NB4 (cell line): ENCODE measurements at places on chromosomes 6 and 20.

DNA sequence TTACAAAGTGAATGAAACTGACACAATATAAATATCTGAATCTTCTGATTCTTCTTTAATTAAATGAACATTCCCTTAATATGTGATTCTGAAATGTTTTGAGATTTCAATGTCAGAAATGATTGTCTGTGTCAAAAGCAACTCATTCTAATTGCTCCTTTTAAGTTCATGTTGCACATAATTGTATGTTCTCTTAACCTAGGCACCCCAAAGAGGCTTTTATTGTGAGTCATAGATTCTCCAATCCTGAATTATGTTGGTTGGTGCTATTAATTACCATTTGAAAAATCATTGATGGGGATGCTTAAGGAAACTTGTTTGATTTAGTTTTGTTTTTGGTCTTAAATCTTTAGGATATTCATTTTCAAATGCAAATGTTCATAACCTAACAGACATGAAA is 829.7 kb upstream of the CITED2 start:
- DNase-seq: no peak

- DNase-seq: no peak
These were observed 4.1 kb upstream of the IFT52 start for GRCh38 chr20:43586641-43587040.

- no peak for DNase-seq
These were observed 108.6 kb upstream of the SLC2A12 start for GRCh38 chr6:134161041-134161440.

DNA sequence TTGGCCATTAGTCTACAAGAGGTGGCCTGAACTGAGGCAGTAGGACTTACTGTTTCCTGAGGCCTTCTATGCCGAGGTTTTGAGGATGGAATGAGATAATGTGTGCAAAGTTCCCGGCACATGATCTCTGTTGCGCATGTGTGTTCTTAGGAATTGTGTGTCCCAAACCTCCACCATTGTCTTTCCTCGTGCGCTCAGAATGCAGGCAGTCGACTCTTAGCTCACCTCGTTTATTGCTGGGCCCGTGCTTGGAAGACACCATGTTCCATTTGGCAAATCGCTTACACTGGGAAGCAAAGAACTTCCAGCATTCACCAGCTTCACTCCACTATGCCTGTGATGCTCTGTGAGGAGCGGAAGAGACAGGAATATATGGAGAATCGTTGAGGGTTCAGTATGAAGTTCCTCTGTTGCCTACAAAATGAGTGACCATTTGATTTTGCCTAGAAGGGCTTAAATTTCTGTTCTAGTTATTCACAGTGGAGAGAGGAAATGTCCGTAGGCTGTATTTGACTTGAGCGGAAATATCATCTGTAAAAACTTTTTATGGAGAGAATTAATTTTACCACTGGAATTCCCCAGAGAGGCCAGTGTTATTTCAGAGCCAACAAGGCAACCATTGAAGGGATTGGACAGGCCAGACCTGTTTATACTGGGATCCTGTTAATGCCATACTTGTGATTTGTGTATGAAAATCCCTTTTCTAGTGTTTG is 75.7 kb upstream of the CLDN20 start:
- no peak for DNase-seq

DNA sequence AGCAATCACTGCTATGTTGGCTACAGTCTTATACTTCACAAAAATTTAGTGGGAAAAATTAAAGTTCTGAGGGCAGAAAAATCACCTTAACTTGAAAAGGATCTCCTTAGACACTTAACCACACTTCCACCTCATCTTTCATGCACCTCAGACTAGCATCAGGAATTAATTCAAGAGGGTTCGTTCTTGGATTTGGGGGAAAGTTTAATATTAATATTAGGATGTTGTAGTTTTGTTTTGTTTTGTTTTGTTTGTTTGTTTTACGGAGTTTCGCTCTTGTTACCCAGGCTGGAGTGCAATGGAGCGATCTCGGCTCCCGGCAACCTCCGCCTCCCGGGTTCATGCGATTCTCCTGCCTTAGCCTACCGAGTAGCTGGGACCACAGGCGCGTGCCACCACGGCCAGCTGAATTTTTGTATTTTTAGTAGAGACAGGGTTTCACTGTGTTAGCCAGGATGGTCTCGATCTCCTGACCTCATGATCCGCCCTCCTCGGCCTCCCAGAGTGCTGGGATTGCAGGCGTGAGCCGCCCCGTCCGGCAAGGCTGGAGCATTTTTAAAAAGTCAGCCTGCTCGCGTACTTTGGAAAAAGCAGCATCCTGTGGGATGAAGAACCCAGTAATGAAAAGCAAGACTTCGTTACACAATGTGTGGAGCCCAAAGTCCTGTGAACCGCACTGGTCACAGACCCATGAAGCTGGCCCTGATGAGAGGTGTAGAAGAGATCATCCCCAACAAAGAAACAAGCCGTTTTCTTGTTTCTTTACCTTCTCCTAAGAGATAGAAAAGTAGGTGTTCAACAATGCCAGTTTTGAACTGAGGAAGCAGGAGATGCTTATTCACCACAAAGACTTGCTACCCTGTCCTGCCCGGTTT is 194.9 kb downstream of the GPX5 start:
- DNase-seq: no peak

GRCh38 chr20:50523552-50524167 is 13.5 kb downstream of the PTPN1 start:
- peak; percentile 33 for DNase-seq

DNA sequence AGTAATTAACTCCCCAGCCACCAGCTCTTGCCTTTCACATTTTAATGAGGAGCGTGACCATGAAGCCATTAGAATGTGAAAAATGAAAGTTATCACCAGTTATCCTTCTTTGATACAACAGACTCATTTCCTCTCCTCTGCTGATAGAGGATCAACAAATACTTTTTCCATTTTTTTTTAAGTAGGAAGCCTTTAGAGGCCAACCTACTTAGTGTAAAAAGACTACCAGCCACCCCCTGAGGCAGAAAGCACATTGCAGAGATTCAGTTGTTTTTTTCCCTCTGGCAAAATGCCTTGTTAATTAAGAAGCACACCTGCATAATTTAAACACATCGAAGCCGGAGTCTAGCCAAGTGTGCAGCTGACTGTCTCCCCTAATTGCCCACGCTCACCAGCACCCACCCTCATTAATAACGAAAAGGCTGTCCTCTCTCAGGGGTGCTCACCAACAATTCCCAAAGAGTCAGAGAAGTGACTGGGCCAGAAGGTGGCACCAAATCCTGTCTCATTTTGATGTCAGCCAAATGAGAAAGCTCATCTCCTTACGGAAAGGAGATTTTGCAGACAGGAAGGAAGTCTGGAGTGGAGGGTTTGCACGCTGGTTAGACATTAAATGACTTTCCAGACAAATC is 60.9 kb upstream of the MC3R start:
- peak; percentile 22 for DNase-seq

- peak; percentile 16 for DNase-seq
These were observed 14.1 kb downstream of the CDYL start for GRCh38 chr6:4790158-4790899.

DNA sequence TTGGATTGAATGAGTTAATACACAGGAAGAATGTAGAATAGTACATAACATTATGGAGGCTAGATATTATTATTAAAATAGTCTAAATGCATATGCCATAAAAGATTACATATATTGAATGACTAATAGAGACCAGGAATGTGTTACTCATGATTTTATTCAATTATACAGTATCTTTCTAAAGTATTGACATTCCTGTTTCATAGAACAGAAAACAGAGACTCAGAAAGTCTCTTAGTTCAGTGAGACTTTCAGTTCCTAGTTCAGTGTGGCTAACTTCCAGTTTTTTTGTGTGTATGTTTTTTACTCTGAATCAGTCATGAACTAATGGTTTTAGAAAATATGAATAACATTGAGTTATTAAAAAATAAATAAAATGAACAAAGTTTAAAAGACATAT is 34.6 kb upstream of the TMEM244 start:
- DNase-seq: no peak

GRCh38 chr6:106244931-106245330 is 80.6 kb downstream of the ATG5 start:
- DNase-seq: no peak
